ENCODE measurements at places on chromosomes 12 and 14.

DNA sequence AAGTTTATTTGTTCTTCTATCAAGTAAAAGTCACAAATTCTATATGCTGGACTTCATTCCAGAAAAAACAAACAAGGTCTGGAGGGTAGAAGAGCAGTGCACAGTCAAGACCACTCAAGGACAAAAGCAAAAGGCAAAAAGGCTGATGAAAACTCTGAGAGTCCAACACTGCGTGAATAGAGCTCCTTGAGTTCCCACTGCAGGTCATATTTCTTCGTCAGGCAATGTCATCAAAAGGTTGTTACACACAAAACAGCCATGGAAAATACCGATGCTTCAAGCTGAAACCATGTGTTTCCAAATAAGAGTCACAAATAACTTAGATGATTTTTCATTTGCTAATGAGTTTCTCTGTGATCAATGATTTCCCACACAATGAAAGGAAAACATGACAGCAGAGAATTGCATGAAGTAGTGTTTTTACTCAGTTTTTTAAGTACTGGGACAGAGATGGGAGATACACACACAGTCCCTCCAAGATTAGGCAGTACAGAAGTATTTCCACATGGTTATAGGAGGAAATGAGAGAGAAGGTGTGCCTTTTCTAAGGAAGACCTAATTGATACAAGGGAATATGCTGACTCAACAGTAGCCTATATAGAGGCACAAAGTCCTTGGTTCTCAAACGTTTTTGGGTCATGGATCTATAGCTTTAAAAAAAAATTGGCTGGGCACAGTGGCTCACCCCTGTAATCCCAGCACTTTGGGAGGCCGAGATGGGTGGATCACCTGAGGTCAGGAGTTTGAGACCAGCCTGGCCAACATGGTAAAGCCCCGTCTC lies 177.7 kb downstream of the MED13L start:
- no peak for DNase-seq

GRCh38 chr12:106074706-106075392 lies 63.9 kb downstream of the NUAK1 start:
- no peak for DNase-seq

DNA sequence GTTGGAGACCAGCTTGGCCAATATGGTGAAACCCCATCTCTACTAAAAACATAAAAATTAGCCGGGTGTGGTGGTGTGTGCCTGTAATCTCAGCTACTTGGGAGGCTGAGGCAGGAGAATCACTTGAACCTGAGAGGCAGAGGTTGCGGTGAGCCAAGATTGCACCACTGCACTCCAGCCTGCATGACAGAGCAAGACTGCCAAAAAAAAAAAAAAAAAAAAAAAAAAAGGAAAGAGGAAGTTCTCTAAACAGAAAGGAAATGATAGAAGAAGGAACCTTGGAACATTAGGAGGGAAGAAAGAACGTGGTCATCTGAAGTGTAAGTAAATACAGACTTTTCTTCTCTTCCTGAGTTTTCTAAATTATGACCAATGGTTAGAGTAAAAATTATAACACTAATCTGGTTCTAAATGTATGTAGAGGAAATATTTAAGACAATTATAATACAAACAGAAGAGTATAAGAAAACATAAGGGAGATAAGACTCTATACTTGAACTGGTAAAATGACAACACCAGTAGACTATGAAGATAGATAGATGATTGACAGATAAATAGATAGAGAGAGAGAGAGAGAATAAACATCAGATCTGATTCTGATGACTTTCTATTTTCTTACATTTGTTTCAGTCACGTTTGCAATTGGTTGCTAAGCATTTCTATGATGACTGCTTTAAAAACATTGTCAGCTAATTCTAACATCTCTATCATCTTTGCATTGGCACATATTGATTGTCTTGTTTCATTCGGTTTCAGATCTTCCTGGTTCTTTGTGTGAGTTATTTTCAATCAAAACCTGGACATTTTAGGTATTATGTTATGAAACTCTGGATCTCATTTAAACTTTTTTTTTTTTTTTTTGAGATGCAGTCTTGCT lies 12.9 kb upstream of the CORO1C start:
- DNase-seq: no peak

- DNase-seq: no peak
These were observed 7.0 kb downstream of the CORO1C start for GRCh38 chr12:108724054-108724889.

DNA sequence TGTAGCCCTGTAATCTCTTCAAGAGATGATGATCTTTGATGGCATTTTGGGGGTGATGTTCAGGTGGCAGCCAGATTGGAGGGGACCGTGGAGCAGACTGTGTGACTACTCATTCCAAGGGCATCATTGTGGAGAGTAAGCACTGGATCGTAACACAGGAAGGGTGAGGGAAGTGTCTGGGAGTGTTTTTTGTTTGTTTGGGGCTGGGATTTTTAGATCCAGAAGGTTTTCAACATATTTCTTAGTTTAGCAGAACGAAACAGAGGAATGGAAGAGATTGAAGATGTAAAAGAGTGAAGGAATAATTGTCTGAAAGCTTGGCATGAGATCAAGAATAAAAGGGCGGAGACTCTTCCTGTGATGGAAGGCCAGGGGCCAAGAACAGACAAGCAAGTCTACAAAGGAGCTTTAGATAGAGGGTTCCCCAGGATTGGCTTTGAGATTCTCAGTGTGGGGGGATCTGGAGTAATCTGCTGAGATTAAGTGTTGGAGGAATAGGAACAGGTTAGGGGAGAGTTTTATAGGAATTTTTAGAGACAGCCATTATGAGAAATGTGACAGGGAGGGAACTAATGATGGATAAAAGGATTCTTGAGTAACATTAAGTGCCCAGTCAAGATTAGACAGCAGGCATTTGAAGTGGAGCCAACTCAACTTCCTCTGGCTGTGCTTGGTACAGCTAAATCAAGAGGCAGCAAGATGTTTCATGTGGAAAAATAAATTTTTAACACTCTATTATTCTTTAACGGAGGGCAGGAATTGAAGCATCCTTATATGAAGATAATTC lies 79.7 kb upstream of the REP15 start:
- DNase-seq: no peak

DNA sequence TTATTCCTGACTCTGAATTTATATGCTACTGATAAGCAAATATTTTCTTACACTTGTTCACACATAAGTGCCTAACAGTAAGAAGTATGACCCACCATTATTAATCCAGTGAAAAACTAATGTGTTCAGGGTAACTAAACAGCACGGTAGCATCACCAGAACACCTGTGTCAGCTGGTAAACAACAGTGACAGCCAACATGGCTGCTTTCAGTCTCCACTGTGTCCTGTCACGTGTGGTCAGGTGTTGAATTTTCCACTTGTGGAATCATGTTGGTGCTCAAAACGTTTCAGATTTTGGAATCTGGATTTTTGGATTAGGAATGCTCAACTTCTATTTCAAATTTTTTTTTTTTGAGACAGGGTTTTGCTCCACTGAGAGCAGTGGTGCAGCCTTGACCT lies 14.3 kb upstream of the ATP23 start:
- no peak for DNase-seq

DNA sequence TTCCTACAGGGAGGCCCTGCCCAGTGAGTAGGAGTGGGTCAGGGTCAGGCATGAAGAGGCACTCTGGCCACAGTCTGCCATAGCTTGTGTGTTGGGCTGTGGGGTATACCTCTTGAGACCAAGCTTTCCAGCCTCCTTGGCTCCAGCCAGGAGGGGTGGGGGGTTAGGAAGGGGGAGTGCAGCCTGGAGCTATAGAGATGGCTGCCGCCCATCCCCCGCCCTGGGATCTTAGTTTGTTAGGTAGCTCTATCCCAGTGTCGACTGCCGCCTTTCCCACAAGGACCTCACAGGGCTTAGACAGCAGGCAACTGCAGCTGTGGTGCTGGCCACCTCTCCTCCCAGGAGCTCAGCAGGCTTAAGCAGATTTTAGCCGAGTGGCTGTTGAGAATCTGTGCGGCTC lies 216.4 kb downstream of the PLCZ1 start:
- no peak for DNase-seq

DNA sequence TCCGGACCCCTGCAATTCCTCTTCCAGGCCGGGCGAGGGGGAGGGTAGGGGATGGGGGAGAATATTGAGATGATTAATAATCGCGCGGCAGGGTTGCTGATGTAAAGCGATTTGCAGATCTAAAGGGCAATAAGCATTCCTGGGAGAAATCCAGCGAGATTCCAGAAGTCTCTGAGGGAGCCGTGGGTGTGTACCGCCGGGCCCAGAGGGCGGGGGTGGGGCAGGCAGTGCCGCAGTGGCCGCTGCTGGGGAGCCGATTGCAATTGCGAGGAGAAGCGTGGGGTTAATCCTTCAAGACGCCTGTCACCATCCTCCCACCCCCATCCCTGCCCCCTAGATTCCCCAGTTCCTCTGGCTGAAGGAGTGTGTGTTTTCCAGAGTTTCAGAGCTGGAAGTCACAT lies 16.4 kb downstream of the FOS start:
- DNase-seq: peak; percentile 46

- no peak for DNase-seq
These were observed 36.6 kb downstream of the SLC16A7 start for GRCh38 chr12:59632408-59632807.

GRCh38 chr12:32120419-32120818 lies 13.8 kb downstream of the BICD1 start:
- no peak for DNase-seq

DNA sequence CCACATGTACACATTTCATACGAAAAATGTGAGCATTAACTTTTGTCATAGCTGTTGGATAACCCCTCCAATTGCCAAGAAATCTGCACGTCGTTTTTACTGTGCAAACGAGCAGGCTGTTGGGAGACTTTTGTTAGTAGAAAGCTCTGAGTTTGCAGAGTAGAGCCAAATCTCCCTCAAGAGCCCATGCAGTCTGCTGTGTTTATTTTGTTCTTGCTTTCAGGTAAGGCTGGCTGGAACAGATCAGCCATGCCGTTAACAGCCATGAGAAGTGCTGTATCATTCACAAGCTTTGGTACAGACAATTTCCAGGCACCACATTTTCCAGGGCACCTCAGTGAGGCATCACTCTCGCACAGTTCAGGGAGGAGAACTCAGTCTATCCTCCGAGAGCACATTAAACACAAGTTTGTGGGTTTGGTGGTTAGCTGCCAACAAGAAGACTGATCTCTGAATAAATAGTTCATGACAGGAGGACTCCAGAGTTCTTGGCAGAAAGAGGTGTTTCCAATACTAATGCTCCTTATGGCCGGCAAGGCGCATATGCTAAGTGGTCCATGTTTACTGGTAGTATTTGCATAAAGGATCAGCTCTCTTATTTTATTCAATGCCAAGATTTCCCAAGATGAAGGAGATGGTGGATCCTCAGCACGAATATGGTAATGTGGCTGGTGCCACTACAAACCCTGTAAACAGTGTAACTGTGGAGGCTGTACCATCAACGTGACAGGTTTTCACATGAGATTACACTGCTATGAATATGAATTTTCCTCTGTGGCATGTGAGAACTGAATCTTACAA lies 30.3 kb upstream of the PELI2 start:
- no peak for DNase-seq

- DNase-seq: peak; percentile 7
These were observed 32.1 kb downstream of the CMKLR1 start for GRCh38 chr12:108307006-108307405.

- no peak for DNase-seq
These were observed 43.7 kb upstream of the ELK3 start for GRCh38 chr12:96150442-96150841.

- DNase-seq: no peak
These were observed 28.1 kb upstream of the PRICKLE1 start for GRCh38 chr12:42617622-42618021.

GRCh38 chr14:87067591-87067990 lies 925.4 kb downstream of the GALC start:
- DNase-seq: no peak

DNA sequence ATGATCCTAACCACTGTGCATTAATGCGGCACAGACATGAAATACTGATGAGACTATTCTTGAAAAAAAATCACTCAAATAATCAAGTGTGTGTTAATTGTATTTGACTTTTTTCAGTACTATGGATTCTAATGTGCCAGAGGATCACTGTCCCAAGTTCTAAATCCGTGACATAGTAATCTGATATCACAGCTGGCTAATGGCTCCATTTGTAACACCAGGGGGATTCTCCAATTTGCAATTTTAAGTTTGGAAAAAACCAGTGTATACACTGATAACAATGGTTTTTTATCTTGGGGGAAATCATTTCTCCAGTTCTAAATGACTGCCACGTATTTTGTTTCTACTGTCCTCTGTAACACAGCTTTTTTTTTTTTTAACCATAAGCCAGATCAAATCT lies 33.0 kb downstream of the MPHOSPH9 start:
- DNase-seq: no peak

DNA sequence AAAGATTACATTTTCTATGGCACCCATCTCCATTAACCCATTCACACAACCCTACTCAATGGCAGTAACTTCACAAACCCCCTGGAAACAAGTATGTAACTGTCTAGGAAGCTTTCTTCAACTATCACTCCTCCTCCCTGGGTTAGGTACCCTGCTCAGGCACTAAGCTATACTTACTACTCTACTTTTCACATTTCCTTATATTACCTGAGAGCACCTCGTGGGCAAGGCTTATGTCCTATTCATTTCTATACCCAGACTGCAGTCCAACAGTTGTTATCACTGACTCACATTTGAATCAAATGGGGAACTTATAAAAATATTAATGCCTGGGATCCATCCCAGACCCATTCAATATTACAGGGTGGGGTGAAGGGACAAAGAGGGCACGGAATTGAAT lies 4.6 kb downstream of the PAWR start:
- DNase-seq: no peak

- no peak for DNase-seq
These were observed 2.1 kb downstream of the TNFAIP2 start for GRCh38 chr14:103125098-103126070.

DNA sequence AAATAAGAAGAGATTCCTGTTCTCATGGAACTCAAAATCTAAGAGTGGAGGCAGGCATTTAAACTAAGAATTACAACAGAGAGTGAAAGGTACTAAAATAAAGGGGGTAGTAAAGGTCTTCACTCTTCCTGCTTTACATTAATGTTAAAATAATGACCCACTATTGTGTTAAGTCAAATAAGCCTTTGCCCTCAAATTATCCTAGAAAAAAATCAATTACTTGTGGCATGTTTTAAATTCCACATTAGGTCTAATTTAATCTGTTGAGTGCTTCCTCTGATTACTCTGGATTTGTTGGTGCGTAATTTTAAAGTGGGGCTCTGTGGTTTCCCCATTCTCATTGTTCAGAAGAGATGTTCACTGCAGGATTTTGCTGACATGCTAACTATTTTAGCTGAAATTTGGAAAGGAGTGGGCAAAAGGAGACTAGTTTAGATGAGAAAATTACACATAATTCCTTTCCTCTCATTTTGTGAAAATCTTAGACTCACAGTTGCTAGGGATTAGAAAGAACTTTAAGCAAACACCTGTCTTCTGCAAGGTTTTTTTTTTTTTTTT lies 35.5 kb downstream of the BTG1 start:
- DNase-seq: no peak

GRCh38 chr12:95634622-95635621 lies 83.6 kb upstream of the USP44 start:
- no peak for DNase-seq

- no peak for DNase-seq
These were observed 63.2 kb downstream of the AMN start for GRCh38 chr14:102985665-102986064.

GRCh38 chr12:124294780-124295341 lies at the start of gene RFLNA:
TSS of gene RFLNA (plus strand) at chr12:124295093. CDS start at chr12:124295430, 337 bp downstream.
- no peak for DNase-seq
